ENCODE measurements at places on chromosomes 1 and 21.

- DNase-seq: no peak
Measured at GRCh38 chr1:54651608-54652007, 10.0 kb downstream of the MROH7 start.

DNA sequence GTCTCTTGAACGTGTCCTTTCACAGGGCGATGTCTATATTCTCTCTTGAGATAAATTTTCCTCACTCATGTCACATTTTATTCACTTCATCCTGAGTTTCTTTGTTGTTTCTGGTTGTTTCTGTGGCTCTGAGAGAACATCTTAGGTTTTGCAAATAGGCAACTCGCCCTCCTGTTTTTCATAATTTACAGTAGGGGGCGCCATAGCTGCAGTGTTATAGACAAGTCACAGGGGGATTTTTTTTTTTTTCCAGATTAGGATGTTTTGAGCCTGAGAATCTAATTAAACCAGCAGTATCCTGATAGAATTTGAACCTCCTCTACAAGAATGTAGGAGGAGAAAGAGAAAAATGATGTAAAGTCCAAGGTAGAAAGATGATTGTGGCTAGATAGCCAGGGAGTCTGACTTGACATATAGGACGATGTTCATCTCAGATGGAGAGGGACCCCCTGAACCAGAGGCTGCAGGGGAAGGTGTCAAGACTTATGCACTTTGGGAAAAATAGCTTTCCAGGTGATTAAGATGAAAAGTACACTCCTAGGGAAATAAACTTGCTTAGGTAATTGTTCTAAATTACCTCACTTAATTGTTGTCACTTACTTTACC lies 76.3 kb downstream of the ZP4 start:
- no peak for DNase-seq

DNA sequence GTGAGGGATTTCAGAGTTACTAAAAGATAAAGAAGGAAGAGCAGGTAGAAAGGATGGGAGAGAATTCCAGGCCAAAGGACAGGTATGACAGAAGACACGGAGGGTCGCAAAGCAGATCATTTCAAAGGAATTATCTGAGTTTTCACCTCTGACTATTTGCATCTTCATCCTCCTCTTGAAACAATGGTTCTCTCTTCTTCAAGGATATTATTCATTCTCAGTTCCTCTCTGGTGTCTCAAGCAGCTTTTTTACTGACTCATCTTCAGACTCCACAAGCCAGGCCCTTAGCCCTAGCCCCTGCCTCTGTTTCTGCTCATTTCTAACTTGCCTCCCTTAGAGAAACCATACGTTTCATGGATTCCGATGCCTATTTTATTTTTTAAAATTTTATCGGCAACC lies 15.0 kb downstream of the DDX59 start:
- DNase-seq: no peak

DNA sequence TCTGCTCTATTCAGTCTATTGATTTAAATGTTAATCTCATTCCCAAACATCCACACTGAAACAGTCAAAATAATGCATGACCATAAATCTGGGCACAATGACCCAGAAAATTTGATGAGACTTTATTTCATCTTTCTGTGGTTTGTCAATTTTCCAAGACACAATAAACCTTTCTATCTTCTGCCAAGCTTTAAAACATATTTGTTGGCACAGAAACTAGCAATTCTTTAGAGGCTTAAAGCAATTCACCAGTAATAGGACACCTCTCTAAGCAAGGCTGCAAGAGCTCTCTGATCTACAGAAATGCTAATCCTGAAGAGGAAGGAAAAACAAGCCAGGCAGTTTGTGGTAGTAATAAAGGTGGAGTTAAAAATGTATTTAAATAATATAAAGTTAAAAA lies 113.7 kb downstream of the FCRL5 start:
- DNase-seq: no peak

DNA sequence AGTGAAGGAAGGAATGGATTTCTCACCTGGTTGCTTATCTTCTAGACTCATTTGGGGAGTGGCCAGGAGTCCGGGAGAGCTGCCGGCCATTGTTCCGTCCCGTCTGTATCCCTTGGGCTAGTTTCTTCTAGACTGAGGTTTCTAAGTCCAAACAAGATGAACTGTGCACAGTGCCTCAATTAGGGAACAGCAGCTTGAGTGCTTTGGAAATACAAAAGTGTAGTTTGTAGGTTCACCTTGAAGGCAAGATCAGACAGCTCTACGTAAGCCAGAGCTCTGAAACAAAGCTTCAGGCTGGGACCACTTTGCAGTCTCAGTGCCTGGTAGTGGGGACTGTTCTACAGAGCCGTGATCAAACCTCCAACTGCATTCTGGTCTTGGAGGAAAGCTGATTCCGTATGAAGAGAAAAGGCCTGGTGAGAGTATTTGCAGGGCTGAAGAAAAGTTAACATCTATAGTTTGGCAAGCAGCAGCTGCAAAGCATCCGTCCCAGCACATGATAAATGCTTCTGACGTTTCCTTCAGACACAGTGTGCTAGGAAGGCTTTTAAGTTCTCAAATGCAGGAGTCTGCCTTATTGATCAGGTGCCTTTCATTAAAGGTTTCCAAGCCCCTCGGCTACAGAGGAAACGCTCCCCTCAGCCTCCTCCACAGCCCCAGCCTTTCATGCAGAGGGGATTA lies 432.8 kb downstream of the KIF26B start:
- DNase-seq: no peak

DNA sequence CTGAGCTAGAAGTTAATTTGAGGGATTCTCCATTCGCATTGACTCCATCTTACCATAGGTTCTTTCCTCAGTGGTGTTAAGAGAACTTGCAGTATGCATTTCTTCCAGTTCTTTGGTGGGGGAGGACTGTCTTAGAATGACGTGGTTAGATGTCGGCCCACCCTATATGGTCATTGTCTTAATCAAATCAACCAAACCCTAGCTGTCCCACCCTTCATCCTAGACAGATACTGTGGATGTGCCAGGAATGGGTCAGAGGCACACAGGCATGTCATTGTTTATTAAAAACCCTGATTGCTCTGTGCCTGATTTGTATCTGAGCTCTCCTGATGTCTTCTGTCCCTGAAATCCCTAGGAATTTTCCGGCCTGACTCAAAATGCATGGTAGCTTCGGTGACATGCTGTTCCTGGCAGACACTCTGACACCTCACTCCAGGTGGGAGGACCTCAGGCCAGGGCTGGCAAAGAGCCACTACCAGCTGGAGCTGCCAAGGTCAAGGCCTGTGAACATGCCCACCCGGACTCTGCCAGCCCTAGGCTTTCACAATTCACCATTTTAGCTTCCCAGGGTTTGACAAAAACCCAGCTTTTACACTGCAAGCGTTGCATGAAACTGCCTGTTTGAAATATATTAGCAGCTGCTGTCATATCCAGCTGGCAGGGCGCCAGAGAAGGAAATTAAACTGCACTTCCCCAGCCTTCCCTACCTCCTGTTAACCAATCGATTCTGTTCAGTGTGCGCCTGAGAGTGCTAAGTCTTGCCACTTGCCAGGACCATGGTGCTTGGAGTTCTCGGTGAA lies 134.0 kb downstream of the FAM78B start:
- no peak for DNase-seq

DNA sequence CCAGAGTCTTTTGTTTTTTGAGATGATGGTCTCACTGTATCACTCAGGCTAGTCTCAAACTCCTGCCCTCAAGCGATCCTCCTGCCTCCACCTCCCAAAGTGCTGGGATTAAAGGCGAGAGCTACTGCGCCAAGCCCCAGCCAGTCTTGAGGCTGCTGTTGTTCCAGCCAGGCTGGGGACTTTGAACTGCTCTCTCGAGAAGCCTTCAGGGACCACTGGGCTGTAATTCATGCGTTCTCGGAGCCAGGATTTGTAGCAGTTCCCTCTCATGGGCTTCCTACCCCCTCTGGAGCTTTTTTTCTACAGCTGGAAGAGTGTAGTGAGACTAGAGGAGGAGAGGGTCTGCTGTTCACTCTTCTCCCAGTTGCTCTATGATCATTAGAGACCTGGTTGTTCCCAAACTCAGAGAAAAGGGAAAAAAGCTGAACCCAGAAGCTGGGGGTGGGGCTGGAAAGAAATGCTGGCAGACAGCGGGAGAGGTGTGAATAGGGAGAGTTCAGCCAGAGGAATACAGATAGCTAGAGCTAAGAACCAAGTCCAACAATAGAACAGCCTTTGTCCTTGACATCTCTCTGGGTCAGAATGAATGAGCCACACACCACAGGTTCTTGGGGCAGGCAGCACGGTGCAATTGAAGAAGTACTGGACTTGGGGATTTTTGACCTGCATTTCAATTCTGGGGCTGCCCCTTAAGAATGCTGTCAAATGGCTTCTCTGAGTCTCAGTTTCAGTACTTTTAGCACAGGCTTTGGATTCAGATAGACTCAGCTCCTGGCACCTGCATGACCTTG lies 13.2 kb upstream of the SLC41A1 start:
- no peak for DNase-seq

GRCh38 chr1:25644962-25645361 lies 28.4 kb downstream of the MAN1C1 start:
- no peak for DNase-seq

GRCh38 chr1:106964495-106964894 lies 92.0 kb upstream of the PRMT6 start:
- DNase-seq: no peak

DNA sequence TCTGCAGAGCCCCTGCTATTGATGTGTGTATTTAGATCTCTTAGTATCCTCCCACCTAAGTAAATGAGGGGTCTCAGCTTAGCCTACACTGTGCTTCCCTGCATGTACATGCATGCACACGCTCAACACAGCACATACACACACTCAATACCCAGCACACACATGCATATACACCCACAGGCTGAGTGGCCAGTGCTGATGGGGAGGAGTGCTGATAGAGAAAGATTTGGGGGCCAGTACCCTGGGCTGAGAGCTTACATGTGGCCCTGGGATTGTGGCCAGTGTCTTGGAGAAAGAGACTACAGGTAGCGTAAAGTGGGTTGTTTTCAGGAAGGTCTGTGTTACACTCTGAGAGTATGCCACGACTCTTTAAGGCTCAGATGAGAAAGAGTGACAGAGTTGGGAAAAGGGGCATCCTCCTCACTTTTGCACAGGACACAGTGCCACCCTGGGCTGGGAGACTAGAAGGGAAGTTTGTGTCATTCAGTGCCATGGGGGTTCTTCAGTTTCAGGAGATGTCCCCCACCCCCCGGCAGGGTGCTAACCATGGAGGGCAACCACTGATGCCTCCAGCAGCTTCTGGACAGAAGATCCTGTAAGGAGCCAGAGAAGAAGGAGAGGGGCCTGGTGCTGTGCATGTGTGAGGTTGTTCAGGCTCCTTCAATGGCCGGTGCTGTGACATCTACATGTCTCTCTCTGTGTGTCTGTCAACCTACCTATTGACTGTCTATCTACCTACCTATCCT lies 166.8 kb downstream of the RHOU start:
- DNase-seq: no peak

DNA sequence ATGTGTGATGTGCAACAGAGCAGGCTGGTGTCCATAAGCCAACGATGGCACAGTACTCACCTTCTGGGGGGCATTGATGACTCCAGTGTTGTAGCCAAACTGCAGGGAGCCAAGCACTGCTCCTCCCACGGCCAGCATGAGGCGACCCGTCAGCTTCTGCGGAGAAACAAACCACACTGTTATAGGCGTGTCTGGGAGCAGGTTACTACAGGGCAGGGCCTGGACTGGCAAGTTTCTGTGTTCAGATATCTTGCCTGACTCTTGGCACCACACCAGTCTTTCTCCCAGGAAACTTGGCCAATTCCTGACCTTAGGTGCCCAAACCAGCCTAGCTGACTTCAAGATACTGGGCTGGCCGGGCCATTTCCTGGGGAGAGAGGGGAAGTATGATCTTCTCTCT lies 15.5 kb downstream of the SLC2A1 start:
- DNase-seq: no peak

DNA sequence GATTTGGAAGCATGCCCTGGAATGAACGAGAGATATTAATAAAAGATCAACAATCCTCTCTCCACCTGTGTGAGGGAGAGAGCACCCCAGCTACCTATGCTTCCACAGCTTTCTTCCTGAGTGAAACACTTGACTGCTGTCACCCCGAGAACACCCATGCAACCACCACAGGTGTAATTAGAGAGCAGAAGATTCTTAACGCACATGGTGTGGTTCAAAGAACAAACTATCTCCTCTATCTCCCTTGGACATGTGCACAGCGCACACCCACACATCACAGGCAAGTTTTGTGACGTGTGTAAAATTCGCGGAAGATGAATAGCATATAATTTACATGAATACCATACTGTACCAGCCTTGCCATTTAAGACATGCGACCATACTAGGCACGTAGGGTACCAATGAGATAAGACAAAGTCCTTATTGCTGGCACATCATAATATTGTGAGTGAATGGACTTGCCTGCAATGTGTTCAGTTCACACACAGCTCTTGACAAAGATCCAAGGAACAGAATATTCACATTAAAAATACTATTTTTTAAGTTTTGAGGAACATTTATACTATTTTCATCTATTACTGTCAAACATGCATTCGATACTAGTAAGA lies 11.6 kb downstream of the ERRFI1 start:
- DNase-seq: no peak

DNA sequence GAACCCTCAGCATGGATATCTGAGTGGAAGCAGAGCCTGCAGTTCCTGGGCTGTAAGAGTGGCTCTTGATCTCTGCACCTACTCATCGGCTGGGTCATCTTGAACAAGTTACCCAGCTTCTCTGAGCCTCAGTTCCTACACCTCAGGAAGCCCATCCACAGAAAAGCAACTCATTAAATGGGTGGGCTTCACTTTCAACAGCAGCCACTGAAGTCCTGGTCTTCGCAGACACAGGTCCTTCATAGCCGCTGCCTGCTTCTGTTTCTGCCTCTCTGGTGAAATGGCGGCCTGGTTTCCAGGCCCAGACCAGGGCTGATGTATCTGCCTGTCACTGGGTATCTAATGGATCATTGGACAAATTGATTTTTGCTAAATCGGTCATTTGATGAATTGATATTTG lies 571.4 kb downstream of the PTPRU start:
- no peak for DNase-seq

GRCh38 chr1:42950116-42950481 lies 8.6 kb downstream of the SLC2A1 start:
- peak; percentile 89 for DNase-seq

- no peak for DNase-seq
Measured at GRCh38 chr1:220888417-220888986, 9.3 kb downstream of the HLX start.

- peak; percentile 36 for DNase-seq
Measured at GRCh38 chr1:23116921-23117699, 51.5 kb downstream of the LUZP1 start.

DNA sequence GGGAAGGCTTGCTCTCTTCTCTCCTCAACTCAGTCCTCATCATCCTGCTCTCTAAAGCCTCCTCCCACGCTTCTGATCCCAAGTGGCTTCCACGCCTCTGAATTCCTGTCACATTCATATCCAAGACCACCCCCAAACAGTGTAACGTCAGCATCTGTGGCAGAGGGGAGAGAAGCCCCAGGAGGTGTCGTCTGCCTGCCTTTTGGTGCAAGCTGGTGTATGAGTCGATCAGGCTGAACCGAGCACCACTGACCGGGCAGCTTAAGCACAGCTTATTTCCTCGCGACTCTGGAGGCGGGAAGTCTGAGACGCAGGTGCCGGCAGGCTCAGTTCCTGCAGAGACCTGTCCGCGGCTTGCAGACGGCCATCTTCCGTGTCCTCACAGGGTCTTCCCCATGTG lies 123.8 kb upstream of the RAB4A start:
- DNase-seq: no peak

Data from EH (cell line).